CD4-positive, alpha-beta T cell treated with Interleukin-21 for 1 hour (primary cell): ENCODE measurements at places on chromosomes 5 and 9.

- no peak for DNase-seq
Observed at GRCh38 chr5:61308712-61309111, 23.3 kb upstream of the ZSWIM6 start.

DNA sequence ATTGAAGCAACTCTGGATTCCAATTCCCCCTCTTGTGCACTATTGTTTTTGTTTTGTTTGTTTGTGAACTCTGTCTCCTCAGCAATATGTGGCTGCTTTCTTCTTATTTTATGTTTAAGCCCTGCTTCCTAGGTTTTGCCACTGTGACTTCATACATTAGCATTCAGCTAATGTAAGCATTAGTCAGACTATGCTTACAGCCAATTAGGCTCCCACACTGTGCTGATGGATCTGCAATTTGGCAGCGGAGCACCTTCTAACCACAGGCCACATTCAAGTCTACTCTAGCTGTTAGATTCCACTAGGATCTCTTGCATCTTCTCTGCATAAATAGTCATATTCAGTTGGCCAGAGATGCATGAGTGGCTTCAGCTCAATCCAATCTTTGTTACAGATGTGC, 9.6 kb upstream of the BICD2 start:
- no peak for DNase-seq

- no peak for DNase-seq
Observed at GRCh38 chr5:122412966-122413365, 100.9 kb downstream of the SNCAIP start.

DNA sequence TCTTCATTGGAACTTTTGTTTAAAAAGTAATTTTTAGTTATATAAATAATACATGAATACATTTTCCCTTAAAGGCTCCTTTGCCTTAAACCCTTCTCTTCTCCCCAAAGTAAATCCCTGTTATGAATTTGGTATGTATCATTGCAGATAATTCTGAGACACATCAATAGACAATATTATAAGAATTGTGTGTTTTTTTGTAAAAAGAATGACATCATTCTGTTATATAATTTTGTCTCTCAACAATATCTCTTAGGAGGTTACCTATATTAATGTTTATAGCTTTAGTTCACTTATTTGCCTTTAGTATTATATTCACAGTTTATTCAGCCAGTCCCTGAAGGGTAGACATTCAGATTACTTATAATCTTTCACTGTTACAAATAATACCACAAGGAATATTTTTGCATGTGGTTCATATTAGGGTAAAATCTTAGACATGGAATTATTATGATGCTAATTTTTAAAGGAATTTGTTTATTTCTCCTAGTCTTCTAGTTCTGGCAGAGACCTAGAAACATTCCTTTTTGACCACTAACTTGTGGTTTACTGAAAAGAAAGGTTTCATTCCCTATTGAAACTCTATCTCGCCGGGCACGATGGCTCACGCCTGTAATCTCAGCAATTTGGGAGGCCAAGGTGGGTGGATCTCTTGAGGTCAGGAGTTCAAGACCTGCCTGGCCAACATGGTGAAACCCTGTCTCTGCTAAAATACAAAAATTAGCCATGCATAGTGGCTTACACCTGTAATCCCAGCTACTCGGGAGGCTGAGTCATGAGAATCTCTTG, 105.6 kb downstream of the KCTD16 start:
- no peak for DNase-seq

DNA sequence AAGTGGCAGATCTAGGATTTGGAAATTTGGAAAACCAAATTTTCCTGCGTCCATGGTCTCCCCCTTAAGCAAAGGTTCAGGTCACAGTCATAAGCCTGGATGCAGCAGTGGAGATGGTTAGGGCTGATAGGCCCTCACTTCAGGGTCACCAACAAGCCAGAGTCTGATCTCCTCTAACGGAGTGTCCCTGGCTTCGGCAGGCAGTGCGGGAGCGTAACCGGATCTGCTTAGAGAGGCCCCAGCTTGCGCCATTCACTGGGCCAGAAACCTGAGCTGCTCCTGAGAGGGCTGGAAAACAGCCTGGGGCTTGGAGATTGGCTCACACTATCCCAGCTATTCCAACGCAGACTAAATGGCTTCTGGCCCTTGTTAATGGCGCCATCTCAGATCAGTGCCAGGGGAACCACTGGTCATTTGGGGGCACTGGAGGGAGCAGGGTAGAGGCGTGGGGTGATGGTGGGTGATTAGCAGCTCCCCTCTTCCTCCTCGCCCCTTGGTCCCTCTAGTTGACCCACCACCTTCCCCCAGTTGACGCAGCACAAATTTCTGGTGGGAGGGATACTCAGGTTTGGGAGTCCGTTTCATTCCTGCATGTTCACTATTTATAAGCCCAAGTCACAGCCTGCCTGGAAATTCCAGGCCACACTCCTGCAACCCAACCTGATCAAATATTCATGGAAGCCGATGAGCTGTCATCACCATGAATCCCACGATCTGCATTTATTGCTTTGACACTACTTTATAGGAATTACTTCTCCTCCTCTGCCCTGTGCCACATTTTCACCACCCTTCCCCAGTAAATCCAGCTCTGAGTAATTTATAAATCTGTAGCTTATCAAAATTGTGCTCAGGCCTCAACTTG, 134.6 kb upstream of the CPEB4 start:
- no peak for DNase-seq

DNA sequence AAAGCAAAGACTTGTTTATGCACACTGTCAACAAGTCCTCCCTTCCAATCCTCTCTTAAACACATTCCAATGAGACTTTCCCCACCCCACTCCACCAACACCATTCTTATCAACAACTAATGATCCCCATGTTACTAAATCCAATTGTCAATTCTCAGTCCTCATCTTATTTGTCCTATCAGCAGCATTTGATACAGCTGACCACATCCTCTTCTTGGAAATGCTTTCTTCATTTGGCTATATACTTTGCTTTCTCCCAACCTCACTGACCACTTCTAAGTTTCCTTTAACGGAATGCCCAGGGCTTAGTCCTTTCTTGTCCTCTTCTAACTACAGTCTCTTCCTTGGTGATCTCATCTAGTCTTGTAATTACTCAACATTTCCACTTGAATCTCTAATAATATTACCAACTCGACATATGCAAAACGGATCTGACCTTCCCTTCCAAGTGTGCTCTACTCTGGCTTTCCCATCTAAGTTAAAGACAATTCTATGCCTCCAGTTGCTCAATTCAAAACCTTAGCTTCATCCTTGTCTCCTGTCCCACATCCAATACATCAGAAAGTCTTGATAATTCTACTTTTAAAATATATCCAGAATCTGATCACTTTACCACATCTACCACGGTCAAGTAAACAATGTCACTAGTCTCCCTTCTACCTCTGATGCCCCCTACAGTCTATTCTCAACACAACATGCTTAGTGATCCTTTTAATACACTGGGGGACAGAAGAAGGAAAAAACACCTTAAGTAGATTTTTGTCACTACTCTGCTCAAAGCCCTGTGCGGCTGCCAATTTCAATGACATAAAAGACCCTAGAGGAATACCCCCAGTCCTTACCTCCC, 25.5 kb downstream of the AGTPBP1 start:
- peak; percentile 22 for DNase-seq
